ENCODE measurements at places on chromosomes 7 and 10.
A peak's percentile ranks its signal among the peaks of the same experiment; 100 is the strongest.

- peak; percentile 21 for DNase-seq
Measured at GRCh38 chr10:7484456-7485243, 73.8 kb upstream of the SFMBT2 start.

DNA sequence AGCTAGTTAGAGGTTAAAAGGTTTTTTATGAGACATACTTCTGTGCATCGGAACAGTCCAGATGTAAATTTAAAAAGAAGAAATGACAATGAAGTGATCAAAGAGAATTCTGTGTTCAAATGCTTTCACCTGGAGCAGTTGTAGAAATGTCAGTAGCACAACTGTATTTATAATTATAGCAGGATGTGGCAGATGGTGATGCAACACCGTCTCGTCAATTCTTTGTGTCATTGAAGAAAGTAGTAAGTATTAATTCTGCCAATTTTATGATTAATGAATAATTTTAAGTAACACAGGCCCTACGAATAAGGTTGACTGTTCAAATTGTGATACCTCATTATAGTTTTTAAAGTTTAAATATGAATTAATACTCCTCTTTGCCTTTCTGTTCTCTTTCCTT is 171.1 kb downstream of the ADK start:
- DNase-seq: no peak

- DNase-seq: no peak
Measured at GRCh38 chr10:49534670-49535381, 4.1 kb downstream of the ERCC6 start.

DNA sequence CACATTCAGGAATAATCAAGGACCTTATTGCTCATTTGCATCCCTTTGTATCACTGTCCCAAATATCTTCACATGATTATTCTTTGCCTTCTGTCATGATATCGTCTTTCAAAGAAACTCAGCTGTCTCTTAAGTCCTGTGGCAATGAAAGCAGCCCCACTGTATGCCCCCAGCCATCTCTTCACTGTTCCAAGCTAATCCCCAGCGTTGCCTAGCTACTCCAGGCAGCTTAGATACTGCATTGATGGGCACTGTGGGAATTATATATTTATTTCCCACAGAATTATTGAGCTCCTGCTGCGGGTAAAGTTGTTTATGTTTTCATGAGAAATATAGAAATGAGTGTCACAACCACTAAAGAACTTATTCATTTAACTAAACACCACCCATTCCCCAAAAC is 38.8 kb downstream of the SND1 start:
- DNase-seq: no peak

- DNase-seq: no peak
Measured at GRCh38 chr10:77505431-77506334, 131.9 kb downstream of the KCNMA1 start.

DNA sequence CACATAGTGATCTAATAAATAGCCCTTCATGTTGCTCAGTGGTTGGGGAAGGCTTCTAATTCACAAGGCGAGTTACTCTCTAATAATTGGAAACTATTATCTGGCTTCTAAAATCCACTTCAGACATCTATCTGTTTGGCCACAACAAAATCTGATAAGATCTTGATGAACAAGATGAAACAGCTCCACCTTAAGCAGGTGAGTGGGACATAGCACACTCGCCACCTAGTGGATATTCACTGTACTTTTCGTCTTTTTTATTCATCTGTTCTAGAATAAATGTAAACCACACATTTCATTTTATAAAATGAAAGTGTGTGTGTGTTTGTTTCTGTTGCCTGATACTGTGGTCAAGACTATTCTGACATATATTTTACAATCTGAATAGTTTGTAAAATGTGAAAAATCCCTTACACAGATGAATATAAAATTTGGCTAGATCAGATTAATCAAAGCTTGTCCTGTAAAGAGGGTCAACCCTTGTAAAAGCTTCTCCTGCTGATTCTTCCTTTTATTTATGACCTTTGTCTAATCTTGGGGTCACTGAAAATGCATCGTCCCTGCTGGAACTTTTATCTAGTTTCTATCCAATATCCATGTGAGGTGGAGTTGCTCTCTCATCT is 26.5 kb upstream of the CNTNAP2 start:
- no peak for DNase-seq

DNA sequence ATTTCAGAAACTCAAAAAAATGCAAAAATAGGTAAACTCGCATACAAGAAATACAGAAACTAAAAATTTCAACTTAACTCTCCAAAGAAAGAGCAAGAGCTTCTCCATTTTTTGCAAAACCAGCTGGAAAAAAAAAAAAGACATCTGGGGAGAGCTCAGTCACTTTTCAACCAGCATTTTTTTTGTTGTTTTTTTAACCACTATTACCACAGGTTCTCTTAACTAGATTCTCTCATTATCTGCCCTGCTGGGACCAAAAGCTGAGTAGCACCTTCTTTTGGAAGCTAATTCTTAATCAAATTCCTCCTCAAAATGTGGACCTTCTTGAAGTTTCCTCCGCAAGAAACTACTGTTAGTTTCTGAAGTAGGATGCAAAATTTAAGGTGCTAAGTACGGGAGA is 14.2 kb downstream of the IGF2BP3 start:
- DNase-seq: no peak

DNA sequence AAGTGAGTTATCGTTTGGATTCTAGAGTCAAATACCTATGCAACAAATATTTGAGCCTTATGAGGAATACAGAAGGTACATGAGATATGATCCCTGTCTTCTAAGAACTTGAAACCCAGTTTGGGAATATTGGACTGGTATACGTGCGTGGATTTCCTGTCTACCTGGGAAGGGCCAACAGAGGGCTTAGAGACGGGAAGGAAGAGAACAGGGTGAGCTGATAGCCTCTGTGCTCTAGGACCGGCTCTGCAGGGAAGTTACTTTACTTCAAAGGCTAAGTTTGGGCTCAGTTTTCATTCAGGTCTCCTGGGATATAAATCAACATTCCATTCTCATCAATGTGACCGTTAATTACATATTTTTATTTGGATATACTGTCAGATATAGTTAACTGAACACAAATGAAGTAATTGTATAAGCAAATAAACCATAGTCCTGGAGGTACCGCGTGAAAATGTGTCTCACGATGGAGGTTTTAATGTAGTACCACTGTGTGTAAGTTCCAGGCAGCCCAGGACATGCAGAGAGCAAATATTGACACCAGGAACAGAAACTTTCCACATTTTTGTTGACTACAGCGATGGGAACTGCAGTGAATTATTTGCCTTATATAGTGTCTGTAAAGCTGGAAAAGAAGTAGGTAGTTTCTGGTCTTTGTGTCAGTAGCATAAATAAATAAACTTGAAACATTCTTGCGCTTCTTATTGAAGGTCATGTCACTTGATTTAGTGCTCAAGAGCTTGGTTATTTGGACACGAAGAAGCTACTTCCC is 8.6 kb downstream of the CHST12 start:
- DNase-seq: no peak

- no peak for DNase-seq
Measured at GRCh38 chr7:144941127-144941526, 105.3 kb upstream of the TPK1 start.

DNA sequence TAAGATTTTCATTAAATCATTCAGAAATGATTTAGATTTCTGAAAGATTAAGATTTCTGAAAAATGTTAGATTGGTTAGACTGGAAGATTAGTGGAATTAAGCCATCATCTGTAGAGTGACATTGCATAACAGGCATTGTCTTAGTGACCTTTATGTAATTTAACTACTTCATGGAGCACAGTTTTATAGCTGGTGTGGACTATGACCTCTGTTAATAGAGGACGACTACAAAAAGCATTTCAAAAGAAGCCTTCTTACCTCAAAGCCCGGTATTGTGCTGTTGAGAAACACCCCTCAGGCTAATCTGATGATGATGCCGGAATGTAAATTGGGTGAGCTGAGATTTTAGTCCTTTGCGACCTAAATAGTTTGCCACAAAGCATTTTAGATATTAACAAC is 55.6 kb downstream of the GALNT11 start:
- DNase-seq: no peak

DNA sequence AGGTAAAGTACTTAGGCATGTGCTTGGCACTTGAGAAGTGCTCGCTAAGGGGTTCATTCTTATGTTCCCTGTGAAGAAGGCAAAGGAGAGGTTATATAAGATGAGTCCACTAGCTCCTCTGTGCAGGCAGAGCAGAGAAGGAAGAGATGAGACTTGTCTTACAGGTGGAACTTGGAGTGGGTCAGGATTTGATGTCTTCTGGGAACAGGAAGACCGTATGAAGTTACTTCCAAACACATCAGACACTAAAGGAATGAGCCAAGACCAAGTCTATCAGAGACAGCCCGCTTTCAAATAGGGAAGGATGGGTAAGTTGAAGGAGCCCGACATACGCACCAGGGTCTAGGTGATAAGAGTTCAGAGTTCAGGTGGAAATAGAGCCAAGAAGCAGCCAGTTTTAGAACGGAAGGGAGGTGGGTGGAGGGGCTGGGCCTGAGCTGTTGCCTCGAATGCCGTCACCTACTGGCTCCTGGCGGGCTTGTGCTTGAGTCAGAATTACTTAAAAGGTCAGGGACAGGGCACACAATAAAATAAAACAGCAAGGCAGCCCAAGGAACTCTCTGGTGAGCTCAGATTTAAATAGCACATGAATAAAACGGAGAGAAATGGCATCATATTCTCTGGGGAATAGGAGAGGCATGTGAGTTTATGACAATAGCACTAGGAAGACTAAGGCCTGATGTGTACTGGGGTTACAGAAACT is 56.1 kb upstream of the GRB10 start:
- no peak for DNase-seq

DNA sequence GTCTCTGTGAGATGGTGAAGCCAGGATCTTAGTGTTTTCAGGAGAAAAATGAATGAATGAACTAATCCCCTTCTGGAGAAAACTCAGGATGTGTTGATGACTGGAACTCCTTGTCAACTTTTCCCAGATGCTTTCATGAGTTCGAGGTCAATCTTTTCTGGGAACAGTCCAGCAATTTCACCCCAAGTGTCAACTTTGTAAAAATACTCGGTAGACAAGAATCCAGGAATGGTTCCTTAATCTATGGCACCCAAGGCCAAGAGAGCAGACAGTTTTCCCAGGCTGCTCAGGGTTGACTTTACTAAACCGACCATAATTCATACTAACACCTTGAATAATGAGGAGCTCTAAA is 31.1 kb upstream of the LYZL1 start:
- DNase-seq: no peak

DNA sequence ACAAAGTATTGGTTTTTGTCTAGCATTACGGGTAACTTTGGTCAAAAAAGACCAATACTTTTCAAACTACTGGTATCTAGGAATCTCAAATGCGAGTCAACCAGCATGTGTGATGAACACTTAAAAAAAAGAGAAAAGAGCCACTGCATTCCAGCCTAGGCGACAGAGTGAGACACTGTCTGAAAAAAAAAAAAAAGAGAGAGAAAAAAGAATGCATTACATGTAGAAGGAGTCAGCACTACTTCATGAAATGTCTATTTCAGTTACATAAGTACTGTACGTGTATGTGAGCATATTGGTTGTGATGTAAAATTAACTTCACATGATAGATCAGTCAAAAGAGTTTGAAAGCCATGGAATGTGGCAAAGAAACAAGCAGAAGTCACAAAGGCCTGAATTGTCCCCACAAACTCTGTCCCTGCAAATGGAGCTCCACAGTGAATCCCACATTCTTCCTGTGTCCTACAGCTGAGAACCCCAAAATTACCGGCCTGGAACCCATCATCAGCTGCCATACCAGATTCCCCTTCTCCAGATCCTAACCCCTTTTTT is 1.6 kb downstream of the DENND11 start:
- no peak for DNase-seq

DNA sequence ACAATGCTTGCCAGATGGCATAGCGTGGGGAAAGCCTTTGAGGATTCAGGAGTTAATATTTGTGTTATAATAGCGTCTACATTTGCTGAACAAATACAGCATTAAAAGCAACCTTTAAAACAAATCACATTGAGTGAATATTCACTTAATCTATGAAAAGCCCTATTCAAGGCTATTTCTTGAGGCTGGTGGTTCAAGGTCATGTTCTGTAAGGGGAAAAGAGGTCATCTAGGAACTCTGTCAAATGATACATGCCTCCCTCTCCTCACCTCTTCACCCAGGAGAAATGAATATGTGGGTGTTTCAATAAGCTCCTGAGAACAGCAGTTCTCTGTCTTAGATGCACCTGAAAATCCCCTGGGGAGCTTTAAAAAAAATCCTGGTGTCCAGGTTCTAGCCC is 303.0 kb downstream of the ELMO1 start:
- DNase-seq: no peak

DNA sequence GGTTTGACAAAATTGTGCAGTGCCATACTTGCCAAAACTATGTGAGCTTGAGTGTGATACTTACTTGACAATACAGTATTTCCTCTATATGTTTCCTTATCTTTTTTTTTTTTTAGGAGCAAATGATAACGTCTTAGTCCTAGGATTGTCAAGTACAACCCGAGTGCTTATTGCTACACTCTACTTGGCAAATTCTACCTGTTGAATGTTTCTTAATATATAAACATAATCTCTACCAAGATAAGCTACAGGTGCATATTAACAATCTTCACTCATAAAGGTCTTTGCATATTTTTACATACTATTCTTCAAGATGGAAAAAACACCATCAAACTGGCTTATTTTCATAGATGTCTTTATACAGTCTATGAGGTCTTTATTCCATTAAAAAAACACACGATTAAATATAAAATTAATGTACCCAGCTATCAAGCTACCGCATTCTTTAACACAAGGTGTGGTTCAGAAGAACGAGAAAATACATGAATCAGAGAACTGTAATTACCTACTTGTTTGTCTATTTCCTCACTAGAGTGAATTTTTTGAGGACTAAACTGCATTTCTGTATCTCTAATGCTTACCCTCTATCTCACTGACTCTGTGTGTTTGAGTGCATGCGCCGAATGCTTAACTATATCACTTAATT is 76.1 kb upstream of the PDSS1 start:
- no peak for DNase-seq

GRCh38 chr10:132158122-132158741 is 28.5 kb upstream of the DPYSL4 start:
- DNase-seq: no peak

DNA sequence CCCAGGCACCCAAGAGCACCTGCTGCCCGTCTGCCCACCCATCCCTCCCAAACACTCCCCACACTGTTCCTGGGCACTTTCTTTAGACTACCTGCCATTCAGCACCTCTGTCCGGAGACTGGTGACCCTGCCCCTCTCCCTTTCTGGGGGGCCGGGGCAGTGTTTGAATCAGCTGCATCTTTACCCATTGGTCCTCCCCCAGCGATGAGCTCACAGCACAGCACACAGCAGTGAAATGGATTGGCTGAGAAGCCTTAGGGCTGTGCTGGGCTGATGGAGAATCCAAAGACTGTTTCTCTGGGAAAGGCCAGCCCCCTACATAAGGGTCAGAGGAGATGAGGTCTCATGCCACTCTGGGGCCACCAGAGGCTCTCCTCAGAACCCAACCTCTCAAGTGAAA is 40.2 kb downstream of the VWA2 start:
- DNase-seq: no peak

GRCh38 chr7:74380720-74381119 is 73.0 kb upstream of the GTF2IRD1 start:
- no peak for DNase-seq

DNA sequence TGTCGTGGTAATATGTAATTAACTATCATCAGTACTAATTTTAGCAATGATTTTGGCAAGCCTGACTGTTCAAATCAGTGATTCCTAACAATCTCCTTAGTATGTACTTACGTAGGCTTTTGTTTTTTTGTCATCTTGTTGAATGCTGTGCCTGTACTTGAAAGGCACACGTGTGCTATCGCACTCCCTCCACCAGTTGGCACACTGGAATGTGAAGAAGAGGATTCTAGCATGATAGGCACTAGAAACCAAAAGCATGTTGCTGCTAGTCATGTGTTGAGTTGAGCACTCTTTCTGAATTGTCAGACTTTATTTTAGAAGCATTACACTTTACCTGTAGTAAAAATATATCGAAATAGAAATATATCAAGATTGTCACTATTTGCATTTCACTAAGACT is 59.1 kb downstream of the TASOR2 start:
- no peak for DNase-seq

Measured in stimulated activated CD8-positive, alpha-beta memory T cell treated with anti-CD3 and anti-CD28 coated beads, Interleukin-4, amount 100 ng/mL, for 1 hour (primary cell).